Mucosa of descending colon (tissue), 3 donors: ENCODE measurements at places on chromosomes 13 and 19. TPM values are rescaled to one million over a fixed set of nuclear protein-coding genes. Genes with fewer than 3 reads are reported as not detected.

GRCh38 chr19:2803486-2804155 lies 16.0 kb upstream of the ZNF554 start:
- DNase-seq: no peak

GRCh38 chr13:75507027-75508001 lies 25.3 kb upstream of the TBC1D4 start:
- DNase-seq: no peak

GRCh38 chr13:83622422-83622784 lies 259.9 kb downstream of the SLITRK1 start:
- DNase-seq: no peak

DNA sequence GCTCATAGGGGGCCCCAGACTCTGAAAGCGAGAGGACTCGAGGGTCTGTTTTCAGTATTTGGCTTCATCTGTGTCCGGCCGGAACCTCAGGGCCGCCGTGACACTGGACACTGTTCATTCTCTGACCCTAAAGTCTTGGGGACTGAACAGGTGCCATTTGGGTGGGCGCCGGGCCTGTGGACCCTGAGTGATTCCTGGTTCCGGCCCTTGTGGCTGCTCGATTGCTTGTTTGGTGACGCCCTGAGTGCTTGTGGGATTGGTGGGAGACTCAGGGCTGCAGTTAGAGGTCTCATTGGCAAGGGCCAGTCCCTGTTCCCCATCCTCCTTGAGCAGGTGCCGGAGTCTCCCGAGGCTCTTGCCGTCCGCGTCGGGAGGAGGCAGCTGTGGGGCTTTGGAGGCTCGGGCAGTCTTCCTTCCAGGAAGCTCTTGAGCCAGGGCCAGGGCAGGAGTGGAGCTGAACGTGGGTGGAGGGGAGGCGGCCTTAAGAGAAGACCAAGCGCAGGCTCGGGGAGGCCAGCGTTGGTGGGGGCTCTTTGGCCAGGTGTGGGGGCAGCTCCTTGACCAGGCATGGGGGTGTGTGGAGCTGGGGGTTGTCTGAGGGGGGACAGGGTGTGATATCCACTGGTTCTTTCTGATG lies 4.7 kb downstream of the PTBP1 start:
- DNase-seq: peak; percentile 35

- DNase-seq: no peak
These were observed 17.6 kb downstream of the NOVA2 start for GRCh38 chr19:45955905-45956608.

GRCh38 chr13:114321256-114321655 lies 7.0 kb downstream of the CHAMP1 start:
- DNase-seq: no peak

GRCh38 chr19:10289167-10289835 lies 451 bp upstream of the ICAM5 start:
- peak; percentile 68 for DNase-seq

GRCh38 chr13:84553227-84553626 lies 671.0 kb upstream of the SLITRK1 start:
- DNase-seq: no peak

DNA sequence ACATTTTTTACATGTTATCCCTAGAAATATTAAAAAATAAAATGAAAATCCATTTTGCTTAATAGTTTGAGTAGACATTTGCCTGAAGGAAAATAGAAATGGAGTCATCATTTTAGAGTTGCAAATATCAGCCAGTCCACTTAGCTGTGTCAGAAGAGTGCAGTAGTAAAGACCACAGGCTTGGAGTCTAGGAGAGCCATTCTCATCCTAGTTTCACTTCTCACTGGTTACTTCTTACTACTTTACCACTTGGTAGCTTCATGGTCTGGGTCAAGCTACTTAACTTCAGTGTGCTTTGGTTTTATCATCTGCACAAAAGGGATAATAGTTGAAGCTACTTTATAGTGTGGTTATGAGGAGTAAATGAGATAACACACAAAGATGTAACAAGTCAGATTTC lies 286.5 kb upstream of the NBEA start:
- DNase-seq: no peak

Gene PRRG2
- 9.1 TPM for total RNA-seq
